ENCODE measurements at places on chromosomes 1 and 21.

GRCh38 chr1:38891753-38892152 lies 10.4 kb upstream of the GJA9 start:
- no peak for DNase-seq

- no peak for DNase-seq
These were observed 31.6 kb downstream of the MAPKAPK2 start for GRCh38 chr1:206716159-206716869.

- DNase-seq: no peak
These were observed 16.4 kb upstream of the USP25 start for GRCh38 chr21:15713412-15713811.

DNA sequence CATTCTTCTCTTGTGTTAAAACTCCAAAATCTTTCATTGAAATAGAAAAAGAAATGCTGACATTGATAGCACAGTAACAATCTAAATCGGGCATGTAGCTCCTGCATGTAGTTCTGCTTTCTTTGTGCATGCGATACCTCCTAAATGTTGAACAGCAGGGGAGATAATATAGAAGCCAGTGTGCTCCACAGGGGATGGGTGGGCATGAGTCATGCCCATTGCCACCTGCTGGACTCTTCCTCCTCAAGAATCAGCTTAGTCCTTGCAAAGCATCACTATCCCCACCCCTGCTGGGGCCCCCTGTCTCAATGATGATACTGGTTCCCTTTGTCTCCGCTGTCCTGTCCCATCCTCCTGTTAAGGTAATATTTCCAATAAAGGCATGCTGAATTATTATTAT lies 203.0 kb downstream of the RWDD3 start:
- DNase-seq: no peak

- DNase-seq: no peak
These were observed 44.0 kb downstream of the YARS1 start for GRCh38 chr1:32773018-32773763.

Measured in BJ (cell line).